AG08395 (cell line): ENCODE measurements at places on chromosomes 5 and 9.

DNA sequence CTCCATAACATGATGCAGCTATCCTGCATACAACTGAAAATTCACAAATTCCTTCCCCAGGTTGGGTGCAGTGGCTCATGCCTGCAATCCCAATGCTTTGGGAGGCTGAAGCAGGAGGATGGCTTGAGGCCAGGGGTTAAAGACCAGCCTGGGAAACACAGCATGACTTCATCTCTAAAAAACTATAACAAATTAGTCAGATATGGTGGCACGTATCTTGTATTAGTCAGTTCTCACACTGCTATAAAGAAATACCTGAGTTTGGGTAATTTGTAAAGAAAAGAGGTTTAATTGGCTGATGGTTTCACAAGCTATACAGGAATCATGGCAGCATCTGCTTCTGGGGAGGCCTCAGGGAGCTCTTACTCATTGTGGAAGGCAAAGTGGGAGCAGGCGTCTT, 56.4 kb upstream of the DAPK1 start:
- no peak for DNase-seq

DNA sequence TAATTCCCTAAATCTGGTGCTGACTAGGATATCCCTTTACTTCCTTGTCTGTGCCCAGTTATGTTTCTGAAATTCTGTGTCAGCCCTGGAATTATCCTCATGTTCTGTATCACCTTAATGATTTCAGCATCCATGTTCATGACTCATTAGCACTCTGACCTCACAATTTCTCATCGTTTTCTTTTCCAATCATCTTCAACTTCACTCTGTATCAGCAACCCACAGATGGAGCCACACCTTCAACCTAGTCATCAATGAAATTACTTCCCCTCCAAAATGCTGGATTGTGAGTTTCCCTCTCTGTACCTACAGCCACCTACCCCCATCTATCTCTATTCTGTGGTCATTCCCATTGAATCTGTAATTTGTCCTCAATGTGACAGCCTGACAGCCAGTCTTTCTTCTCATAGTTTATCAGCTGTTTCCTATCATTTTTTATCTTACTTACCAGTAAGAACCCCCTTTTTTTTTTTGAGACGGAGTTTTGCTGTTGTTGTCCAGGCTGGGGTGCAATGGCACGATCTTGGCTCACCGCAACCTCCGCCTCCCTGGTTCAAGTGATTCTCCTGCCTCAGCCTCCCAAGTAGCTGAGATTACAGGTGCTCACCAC, 3.1 kb upstream of the IL6ST start:
- peak; percentile 40 for DNase-seq

DNA sequence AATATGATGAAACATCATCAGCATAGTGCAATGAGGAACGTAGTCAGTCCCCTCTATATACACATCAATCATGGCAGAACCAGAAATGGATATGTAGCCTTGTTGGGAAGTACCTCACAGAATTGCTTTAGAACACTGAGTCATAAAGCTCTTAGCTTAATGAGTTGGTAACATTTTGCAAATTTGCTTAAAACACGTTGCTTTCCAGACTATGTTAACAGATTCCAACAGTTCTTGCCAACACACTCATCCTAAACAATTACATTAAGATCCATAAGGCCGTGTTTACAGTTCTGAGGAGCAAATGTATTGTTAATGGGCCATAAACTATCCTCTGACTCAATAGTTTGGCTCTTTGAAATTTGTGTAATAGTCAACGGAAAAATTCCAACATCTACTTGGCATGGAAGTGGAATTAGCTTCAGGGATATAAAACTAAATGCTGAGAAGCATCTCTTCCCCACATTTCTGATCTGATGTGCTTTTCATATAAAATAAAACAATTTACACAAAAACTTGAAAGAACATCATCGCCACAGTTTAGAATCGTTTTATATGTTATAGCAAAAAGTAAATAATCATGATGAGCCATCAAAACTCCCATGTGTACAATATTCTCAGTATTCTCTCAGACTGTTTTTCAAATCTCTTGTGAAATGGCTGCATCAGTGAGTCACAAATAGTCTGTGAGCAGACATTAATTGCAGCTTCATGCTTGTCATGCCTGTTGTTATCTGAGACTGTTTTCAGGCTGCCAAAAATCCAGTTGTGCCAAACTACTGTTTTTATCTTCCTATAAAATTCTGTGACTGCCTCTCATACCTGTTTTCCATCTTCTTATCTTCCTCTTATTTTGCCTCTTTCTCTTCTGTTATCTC, 291.9 kb downstream of the COX7C start:
- peak; percentile 65 for DNase-seq

DNA sequence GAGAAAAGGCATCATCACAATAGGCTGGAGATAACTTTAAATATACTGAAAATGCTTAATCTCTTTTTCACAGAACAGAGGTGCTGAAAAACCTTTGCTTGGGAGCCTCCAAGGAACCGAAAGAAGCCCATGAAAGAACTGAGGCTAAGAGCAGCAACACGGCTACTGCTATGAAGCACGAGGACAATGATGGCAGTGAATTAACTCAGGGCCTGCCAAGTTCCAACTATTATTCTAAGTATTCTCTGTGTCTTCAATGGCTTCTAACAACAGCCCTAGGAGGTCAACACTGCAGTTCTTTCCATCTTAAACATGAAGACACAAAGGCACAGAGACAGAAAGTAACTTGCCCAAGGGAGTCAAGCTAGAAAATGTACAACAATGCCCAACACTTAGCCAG, 293.0 kb upstream of the DAP start:
- DNase-seq: no peak

- no peak for DNase-seq
Measured at GRCh38 chr5:139757727-139758509, 37.7 kb upstream of the PSD2 start.

DNA sequence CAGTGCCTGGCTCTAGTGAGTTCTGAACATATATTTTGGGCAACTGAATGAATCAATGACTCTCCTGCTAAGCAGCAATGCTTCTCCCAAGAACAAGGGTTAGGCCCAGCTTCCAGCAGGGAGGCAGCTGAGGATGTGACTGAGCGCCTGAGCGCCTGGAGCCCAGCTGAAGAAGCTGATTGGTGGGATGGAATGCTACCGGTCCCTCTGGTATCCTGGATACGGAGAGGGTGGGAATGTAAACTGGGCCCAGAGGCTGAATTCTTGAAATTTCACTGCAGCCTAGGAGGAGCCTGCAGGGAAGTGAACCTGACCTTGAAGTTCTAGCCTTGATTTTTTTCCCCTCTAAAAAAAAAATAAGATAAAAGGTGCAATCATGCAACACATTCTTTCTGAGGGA, 43.2 kb downstream of the WWC1 start:
- DNase-seq: peak; percentile 83

GRCh38 chr9:33142535-33142934, 24.6 kb downstream of the B4GALT1 start:
- no peak for DNase-seq

- DNase-seq: no peak
Measured at GRCh38 chr9:35529161-35529823, 39.4 kb downstream of the RUSC2 start.

DNA sequence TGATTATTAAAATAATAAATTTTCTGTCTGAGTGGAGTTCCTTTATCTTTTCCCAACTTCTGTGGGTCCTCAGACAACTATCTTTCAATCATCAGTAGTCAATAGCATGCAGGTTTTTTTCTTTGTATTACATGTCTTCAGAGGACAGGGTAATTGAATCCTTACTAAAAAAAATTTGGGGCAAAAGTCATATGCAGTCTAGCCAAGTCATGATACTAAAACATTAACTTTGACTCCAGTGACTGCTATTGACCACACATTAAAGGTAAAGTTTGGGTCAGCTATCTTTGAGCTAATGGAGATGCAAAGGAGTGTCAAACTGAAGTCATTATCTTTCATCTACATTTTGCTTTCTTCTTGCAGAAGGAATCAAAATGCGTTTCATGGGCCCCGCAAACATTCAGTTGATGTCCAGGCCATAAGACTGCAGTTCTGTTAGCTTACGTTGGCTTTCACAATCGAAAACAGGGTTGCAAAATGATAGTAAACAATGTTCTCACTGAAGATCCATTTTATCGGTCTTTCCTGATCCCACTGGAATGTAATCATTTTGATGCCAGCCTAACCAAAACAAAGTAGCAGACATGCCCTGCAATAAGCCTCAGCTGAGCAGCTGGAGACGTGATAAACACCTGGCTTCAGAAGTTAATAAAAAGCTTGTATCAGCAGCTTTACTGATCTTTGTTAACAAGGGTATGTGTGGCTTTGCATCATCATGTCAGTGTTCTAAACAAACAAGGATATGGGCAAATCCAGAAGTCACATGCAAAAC, 186.1 kb upstream of the PRLR start:
- no peak for DNase-seq

DNA sequence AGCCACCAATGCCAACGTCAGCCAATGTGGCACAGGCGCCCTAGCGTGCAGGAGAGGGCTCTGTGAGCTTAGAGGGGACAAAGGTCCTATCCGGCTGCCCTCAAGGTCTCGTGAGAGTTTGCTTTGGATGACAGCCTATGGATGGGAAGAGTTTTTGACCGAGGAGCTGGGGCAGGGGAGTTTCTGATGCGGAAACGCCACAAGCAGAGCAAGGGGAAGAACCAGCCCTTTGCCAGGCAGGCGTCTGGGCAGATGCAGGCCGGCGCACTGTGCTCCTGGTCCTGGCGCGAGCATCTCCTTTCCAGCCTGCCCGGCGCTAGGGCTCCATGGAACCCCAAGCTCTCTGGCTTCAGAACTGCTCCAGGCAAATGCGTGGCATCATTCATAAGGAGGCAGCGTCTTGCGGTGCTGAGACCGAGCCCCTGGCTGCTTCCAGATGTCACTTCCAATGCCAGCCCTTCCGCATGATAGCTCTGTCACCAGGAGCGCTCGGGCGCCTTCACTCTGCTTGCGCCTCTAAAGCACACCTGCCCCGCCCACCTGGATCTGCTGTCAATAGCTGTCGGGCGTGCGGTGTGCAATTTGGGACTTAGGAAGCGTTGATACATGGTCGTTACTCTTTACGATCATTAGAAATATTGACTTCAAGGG, 374.9 kb upstream of the IRX1 start:
- no peak for DNase-seq

DNA sequence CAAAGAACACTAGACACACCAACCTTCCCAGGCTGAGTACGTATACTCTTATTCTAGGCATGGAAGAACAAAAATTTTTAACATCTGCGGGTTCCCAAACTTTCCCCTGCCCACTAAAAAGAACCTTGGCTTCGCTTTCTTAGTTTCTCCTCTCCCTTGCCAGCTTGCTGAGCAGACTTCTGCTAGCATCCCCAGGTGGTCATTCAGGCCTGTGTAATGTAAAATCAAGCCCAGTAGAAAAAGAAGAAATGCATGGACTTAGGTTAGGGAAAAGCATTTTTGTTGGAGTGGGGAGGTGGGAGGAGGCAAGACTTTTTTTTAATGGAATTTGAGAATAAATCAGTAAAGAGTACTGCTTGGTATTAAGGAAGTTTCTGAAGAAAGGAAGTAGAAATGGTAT, 331.0 kb upstream of the TLE4 start:
- DNase-seq: no peak

DNA sequence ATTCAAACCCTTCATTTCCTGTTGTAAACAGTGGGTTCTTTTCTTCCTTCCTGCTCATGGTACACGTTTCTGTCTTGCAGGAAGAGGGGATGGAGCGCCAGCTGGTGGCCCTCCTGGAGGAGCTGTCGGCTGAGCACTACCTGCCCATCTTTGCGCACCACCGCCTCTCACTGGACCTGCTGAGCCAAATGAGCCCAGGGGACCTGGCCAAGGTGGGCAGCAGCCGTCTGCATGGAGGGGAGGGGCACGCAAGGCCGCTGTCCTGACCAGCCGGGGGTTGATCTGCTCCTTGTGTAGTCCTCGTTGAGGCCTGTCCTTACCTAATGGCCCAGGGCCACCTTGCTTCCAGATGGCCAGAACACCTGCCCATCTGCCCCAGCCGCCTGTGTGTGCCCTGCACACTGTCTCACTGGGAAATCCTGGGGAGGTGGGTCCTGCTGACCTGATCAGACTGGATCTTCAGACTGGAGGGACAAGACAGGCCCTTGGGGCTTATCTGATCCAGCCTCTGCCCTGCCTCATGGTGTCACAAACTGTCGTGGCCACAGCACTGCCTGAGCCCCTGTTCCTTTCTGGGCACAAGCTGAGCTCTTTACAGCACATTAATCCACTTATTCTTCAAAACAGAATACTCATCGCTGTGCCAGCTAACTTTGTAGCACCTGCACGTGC, 44.7 kb downstream of the LRSAM1 start:
- no peak for DNase-seq

DNA sequence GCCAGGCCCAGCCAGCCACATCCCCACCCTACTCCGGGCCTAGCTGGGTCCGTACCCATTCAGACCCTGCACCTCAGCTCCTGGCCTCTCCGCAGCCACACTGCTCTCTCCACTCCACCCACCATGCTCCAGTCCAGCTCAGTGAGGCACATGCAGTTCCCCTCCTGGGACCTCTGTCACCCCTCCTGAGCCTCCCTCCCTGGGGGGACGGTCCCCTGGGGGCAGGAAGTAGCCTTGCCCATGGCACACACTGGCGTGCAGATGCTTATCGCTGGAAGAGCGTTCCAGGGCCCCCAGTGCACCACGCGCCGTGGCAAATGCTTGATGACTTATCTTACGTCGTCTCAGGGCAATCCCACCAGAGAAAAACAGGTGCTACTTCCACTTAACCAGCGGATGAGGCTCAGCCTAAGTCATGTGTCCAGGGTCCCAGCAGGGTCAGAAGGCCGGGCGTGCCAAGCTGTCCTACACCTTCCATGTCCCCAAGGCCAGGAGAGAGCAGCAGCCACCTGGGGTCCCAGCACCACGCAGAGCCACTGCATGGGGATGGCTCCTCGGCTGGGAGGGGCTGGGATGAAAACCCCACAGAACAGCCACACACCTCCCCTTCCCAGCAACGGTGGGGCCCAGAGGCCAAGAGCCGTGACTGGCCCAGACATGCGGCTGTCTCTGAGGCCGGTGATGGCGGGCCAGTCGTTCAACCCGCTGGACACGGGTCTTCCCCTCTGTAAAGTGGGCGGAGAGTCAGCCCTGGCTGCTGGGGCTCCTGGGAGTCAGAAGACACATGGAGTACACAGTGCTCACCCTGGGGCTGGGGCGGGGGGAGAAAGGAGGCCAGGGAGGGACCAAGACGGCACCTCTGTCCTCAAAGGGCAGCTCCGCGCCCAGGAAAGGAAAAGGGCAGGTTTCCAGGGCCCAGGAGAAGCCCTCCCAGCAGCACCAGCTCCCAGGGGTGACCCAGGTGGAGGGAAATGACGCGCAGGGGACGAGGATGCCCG, 2.6 kb upstream of the CCDC187 start:
- DNase-seq: no peak
